ENCODE measurements at places on chromosomes 11 and 22.

- no peak for DNase-seq
Observed at GRCh38 chr11:126654886-126655806, 299.7 kb downstream of the ST3GAL4 start.

GRCh38 chr11:32171445-32171844 is 80.6 kb downstream of the RCN1 start:
- DNase-seq: no peak

GRCh38 chr11:59542142-59542810 is 30.9 kb downstream of the OR4D9 start:
- DNase-seq: no peak

GRCh38 chr22:36736701-36737320 is 33.3 kb upstream of the CACNG2 start:
- no peak for DNase-seq

- no peak for DNase-seq
Observed at GRCh38 chr11:35324183-35324886, 95.0 kb downstream of the SLC1A2 start.

DNA sequence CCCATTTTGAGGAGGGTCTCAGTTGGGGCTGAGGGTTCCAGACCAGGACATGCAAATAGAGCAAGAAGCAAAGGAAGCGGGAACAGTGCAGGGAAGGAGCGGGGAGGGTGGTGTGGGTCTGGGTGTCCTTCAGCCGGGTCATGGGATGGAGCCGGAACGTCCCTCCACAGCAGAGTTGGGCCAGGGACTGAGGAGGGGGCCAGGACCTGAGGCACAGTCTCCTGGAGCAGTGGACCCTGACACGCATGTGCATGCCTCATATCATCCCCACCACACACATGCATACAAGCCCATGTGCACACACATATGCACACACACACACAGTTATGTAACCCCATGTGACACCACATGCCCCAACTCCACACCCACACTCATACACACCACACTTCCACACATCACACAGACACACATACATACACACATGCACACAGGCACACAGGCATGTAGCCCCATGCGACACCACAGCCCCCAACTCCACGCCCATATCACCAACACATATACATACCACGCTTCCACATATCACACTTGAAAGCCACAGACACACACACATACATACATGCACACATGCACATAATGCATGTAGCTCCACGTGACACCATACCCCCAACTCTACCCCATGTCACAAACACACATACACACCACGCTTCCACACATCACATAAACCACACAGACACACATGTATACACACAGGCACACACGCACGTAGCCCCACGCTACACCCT is 1026.6 kb downstream of the BRD1 start:
- no peak for DNase-seq

GRCh38 chr11:60844870-60845221 is 2.9 kb downstream of the CCDC86 start:
- no peak for DNase-seq

- no peak for DNase-seq
Observed at GRCh38 chr11:62256281-62256680, 13.7 kb upstream of the SCGB2A2 start.

DNA sequence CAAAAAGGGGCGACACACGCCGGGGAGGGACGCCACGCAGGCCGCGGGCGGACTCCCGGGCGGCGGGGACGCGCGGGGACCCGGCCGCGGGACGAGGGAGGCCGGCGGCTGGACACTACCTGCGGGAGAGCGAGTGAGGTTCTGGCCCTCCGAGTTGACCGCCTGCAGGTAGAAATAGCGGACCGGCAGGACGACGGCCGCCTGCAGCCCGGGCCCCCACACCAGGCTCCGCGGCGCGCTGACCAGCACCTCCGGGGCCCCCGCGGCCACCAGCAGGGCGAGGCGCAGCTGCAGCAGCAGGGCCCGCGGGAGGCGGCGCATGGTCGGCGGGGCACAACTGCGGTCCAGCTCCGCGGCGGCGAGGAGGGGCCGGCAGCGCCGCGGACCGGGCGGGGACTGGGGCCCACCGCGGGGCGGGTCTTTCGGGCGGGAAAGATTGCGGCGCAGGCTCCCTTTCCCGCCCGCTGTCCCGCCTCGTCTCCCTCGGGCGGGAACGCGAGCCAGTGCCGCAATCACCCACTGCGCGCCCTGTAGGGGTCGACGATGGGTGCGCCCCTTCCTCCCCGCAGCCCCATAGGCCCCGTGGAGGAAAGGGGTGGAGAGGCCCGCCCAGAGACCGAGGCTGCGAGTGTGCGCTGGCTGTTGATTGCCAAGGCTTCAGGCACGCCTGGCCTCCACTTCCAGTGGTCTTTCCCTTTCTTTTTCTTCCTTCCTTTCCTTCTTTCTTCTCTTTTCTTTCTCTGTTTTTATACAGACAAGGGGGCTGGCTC is at the start of gene POGLUT3:
TSS of gene POGLUT3 (minus strand) at position 339 of the 770 bp plus-strand sequence. CDS start at position 321, 18 bp downstream.
- DNase-seq: no peak

DNA sequence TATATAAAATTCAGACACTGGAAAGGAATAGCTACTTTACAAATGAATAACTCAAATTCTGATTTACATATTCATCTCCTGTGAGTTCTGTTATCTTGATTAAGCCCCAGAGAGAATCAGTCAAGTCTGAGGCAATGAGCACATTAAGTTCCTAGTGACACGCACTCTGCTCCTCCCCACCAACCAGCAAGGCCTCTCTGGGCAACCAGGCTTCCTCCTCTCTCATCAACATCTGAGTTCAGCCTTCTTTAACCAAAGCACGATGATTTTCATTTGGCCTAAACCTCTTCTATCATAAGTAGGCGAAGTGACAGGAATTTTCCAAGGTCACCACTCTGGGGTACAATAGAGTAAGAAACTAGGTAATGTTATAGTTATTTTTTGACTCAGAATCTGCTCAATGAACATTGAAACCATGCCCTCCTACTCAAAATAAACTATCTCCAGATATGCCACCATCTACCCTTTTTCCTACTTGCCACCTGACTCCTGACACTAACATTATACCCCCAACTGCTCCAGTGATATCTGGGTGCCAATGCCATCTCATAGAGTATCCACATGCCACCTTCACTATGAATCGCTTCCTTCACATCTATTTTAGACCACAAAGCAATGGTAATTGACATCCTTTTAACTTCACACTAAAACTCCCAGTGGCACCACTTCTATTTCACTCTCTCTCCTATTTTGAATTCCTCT is 114.8 kb downstream of the FAM76B start:
- no peak for DNase-seq

DNA sequence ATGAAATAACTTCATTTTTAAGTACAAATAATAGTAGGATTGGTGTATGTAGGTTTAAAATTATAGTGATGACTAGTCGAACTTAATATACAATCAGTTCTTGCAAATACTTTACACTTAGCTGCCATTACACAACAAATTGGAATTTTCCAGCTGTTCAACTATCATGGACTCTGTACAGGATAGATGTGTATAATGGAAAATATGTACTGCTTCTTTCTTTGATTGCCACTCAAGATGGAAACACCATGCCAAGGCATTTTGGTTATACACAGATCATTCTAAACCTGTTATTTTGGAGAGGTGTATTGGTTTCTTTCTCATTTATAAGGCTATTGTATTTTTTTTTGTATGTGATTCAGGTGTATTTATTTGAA is 24.4 kb upstream of the CRTAM start:
- DNase-seq: no peak

GRCh38 chr22:39991159-39991860 is 3.4 kb upstream of the FAM83F start:
- no peak for DNase-seq

DNA sequence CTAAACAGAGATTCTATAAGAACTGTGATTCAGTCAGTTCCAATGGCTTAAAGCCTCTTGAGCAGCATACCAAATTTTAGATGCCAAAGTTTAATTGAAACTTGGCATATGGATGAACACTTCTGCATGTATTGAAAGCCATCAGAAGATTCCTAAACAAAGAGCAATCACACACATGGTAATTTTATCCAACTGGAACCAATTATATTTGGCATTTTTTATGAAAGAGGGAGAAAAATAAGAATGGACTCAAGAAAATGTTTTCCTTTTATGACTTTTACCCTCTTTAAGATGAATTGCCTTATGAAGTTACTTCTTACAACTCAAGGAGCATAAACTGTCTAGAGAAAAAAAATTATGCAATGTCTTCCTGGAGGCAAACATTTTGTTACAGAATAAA is 7.4 kb downstream of the TRPC6 start:
- DNase-seq: no peak

DNA sequence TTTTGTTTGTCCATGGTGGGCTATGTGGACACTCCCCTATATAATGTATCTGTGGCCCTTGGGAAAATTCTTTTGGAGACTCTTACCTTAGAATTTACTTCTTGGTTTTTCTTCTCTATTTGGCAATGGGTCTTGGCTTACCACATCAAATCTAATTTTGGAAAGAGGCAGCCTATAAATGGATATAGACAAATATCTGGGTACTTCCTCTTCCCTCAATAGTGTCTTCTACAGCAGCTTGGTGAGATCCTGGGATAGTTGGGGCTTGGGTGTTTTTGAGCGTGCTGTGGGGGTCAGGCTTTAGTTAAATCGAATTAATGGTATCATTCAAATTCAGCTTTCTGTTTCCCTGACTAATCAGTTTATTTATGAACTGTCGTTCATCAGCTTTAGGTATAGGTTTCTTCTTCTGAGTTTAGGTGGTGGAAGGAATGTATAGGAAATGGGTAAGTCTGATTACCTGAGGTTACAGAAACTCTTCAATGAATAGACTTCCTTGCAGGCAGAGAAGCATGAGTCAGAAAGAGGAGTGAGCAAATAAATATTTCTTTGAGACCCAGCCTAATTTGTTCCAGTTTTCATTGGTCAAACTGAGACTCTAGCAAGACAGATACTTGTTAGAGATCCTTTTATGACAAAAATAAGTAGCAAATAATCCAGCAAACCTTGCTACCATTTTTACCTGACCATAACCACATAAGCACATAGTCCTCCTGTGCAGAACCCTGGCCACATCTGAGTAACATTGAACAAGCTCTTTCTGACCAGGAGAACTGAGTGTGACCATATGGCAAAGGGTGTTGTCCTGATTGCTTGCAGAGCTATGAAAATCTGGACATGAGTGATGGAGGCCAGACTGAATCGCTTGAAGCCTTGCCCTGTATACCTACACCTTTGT is 68.6 kb upstream of the SORL1-AS1 start:
- no peak for DNase-seq

DNA sequence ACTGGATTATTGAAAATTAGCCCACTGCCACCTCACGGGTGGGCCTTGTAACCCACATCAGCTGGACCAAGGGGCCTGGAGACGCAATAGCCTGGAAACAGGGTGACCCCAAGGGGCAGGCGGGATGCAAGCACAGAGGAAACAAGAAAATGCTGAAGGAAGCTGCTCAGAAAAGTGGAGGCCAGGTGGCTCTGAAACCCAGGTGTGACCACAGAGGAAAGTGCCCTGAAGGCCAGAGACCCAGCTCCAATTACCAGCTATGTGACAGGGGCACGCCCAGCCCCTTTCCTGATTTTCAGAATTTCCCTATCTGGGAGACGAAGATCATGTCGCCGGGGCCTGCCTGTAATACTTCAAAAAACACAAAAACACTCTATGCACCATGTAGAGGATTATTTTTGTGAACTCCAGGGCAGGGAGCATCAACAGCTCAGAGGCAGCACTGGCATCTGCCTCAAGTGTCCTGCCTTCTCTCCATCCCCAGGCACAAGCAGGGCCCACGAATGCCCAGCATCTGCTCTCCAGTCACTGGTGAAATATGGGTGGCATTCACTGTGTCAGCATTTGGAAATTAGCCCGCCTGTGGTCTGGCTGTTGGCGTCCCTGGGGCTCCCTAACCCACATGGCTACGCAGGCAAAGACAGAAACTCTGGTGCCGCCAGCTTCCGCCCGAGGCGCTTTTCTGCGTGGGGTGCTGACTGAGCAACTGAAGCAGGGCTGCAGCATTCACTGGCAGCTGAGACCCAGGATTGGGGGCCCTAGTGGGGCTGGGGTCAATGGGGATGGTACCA is 6.3 kb downstream of the KCNJ1 start:
- DNase-seq: no peak

- DNase-seq: no peak
Observed at GRCh38 chr22:22248878-22249277, 4.3 kb downstream of the VPREB1 start.

DNA sequence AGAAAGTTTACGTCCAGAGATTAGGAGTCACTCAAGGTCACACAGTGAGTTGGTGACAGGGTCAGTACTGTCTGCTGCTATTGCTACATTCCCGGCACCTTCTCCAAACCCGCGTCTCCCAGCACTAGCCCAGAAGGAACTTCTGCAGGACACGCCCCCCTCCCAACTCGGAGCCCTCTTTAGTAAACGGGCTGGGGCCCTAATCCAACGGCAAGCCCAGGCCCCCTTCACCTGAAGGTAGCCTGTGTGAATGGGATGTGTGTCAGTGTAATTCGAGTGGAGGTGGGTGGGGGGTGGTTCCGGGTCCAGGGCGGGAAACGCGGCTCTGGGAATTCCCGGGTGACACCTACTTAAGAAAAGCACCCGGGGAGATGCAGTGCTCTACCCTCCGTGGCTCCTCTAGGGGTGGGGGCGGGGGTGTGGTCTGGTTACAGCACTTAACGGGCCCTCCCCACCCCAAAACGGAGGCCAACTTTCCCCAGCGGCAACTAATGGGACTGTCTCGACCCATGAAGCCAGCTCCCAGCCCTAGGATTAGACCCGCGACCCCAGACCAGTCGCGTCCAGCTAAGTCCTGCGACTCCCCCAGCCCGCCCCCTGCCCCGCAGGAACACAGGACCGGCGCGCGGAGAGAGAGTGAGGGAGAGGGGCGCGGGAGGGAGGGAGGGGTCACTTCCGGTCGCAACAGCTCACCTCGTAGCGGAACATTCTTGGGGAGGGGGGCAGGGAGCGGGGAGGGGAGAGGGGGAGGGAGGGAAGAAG is 468 bp downstream of the PATL1 start:
- peak; percentile 30 for DNase-seq

- DNase-seq: no peak
Observed at GRCh38 chr11:79525257-79525656, 84.4 kb upstream of the TENM4 start.

DNA sequence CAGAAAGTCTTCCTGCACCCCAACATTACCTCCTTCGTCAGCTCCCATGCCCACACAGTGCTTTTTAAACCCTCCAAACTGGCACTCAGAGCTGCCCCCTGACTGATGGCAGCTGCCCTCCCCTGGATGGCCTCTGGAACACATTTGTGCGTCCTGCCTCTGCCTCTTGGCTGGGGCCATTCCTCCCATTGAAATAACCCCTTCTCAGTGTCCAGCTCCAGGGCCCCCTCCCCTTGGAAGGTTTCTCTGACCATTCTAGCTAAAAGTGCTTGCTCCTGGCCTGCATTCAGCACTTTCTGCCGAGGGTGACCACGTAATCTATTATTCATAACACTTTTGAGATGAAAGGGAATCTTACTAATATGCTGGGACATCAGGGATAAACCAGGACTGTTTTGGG is 130.0 kb downstream of the PARVA start:
- DNase-seq: no peak

DNA sequence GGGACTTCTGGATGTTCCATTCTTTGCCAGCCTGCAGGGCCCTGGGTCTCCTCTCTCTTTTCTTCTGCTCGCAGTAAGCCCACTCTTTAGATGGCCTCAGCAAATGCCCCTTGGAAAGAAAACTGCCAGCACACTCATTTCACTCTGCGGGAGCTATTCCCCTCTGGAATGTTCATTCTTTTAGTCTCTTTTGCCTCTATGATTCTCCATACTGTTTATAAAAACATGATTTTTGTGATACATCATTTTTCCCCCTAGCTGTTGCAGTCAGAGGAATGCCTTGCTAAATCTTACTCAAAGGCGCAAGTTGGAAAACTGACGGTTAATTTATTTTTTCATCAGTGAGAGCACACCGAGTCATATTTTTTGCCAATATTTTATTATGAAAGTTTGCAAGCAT is 184.9 kb downstream of the SNX19 start:
- DNase-seq: no peak

- DNase-seq: no peak
Observed at GRCh38 chr11:35318977-35319925, 100.1 kb downstream of the SLC1A2 start.

Data from stimulated activated CD8-positive, alpha-beta memory T cell treated with anti-CD3 and anti-CD28 coated beads, Interleukin-15, amount 100 ng/mL, for 1 hour (primary cell).